ENCODE measurements at places on chromosomes 13 and 19. TPM values are rescaled to one million over a fixed set of nuclear protein-coding genes. Genes with fewer than 3 reads are reported as not detected.

Gene APLP1
- 4.7 TPM for total RNA-seq

Gene KLK14
- total RNA-seq: not detected

Gene SULT2B1
- total RNA-seq: not detected

Gene DACT3
- total RNA-seq: 1.6 TPM

Gene CLEC17A
- total RNA-seq: not detected

- no peak overlapping the region for H3K27ac ChIP-seq
- peaks cover 24% of the 10 kb centered on the region for H3K36me3 ChIP-seq
- H3K27me3 ChIP-seq: no peaks in the 10 kb centered on the region
- DNase-seq: no peak
- H3K4me1 ChIP-seq: peaks cover 16% of the 10 kb centered on the region
These were observed 43.1 kb downstream of the NFIC start for GRCh38 chr19:3409346-3410064.

GRCh38 chr13:88623150-88623549 is 952.0 kb downstream of the SLITRK5 start:
- no peaks in the 10 kb centered on the region for H3K4me1 ChIP-seq
- DNase-seq: no peak
- no peak overlapping the region for H3K4me3 ChIP-seq
- no peaks in the 10 kb centered on the region for H3K27me3 ChIP-seq
- H3K36me3 ChIP-seq: no peaks in the 10 kb centered on the region

- no peak overlapping the region for H3K27ac ChIP-seq
- no peaks in the 10 kb centered on the region for H3K36me3 ChIP-seq
- H3K27me3 ChIP-seq: no peaks in the 10 kb centered on the region
- no peak for DNase-seq
- H3K4me3 ChIP-seq: 0 out of 2 replicates have a peak overlapping the region, but pooled peaks have one; percentile 72
These were observed 1.6 kb downstream of the SLC25A30 start for GRCh38 chr13:45416516-45417128.

GRCh38 chr13:77329911-77330584 is 3.2 kb upstream of the MYCBP2 start:
- no peak for DNase-seq
- no peaks in the 10 kb centered on the region for H3K4me1 ChIP-seq
- H3K27ac ChIP-seq: peak overlapping the region; percentile 76
- peaks cover 2% of the 10 kb centered on the region for H3K27me3 ChIP-seq

GRCh38 chr13:33279414-33280278 is 5.9 kb downstream of the STARD13 start:
- DNase-seq: peak; percentile 71
- H3K27me3 ChIP-seq: no peaks in the 10 kb centered on the region
- peaks cover 17% of the 10 kb centered on the region for H3K36me3 ChIP-seq
- no peak overlapping the region for H3K4me3 ChIP-seq

- no peak overlapping the region for H3K4me3 ChIP-seq
- peaks cover 2% of the 10 kb centered on the region for H3K36me3 ChIP-seq
- DNase-seq: peak; percentile 61
- no peaks in the 10 kb centered on the region for H3K27me3 ChIP-seq
These were observed 10.0 kb downstream of the DPF1 start for GRCh38 chr19:38213911-38214625.

DNA sequence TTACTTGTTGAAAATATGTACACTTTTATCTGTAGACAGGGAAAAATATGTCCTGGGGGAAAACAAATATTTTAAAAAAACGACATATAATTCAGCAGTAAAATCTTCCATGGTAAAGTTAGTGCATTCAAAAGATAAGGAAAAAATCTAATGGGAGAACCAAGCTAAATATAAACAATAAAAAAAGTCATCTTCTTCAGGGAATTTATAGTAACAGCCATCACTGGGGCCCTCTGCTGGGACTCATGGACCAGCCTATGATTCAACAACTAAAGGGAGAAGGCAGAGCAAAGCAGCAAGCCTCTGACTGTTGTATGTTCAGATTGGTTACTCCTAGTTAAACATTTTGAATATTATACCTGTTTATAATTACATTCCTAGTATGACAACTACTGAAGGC is 93.0 kb downstream of the ITGBL1 start:
- H3K4me1 ChIP-seq: 0 out of 2 replicates have a peak, but pooled peaks cover 2% of the 10 kb centered on the region
- no peaks in the 10 kb centered on the region for H3K36me3 ChIP-seq
- peak; percentile 61 for DNase-seq
- H3K27ac ChIP-seq: no peak overlapping the region

- DNase-seq: no peak
- H3K4me1 ChIP-seq: no peaks in the 10 kb centered on the region
- no peak overlapping the region for H3K27ac ChIP-seq
- H3K36me3 ChIP-seq: peaks cover 2% of the 10 kb centered on the region
These were observed 96.3 kb downstream of the COG6 start for GRCh38 chr13:39751805-39752204.

DNA sequence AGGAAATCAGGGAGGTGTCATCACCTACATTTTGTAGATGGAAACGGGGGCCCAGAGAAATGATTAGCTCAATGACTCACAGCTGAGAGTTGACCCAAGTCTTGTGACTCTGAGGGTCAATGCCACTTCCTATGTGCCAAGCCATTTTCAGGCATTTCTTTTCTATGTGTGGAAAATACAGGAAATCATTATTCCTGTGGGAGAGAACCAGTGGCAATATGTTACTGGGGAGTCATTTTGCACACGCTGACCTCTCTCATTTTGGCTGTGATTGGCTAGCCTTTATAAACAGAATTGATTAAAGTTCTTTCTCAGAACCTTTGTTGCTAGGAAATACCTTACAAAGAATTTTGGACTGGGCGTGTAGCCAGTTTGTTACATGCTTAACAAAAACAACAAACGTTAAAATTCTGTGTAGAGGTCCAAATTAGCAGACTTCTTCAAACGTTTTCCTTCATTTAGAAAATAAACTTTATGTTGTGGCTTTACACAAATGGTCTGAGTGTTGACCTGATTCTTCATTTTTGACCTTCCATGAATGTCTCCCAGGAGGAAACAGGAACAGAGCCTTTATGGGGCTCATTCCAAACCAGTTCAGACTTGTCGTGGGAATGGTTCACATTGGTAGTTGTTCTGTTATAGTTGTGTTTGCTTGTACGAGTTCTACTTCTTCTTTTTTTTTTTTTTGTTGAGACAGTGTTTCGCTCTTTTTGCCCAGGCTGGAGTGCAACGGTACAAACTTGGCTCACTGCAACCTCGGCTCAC is 11.4 kb downstream of the PCCA start:
- DNase-seq: peak; percentile 87
- H3K27ac ChIP-seq: peak overlapping the region; percentile 27
- H3K27me3 ChIP-seq: no peaks in the 10 kb centered on the region
- peaks cover 2% of the 10 kb centered on the region for H3K36me3 ChIP-seq

Measured in IMR-90 (cell line).